ENCODE measurements at places on chromosomes 13 and 19.

GRCh38 chr19:40411958-40412499 lies 1.1 kb downstream of the PRX start:
- no peak for DNase-seq

- no peak for DNase-seq
Measured at GRCh38 chr19:42558450-42559150, 30.3 kb upstream of the CEACAM1 start.

GRCh38 chr13:114141261-114141996 lies 9.0 kb upstream of the RASA3 start:
- no peak for DNase-seq

DNA sequence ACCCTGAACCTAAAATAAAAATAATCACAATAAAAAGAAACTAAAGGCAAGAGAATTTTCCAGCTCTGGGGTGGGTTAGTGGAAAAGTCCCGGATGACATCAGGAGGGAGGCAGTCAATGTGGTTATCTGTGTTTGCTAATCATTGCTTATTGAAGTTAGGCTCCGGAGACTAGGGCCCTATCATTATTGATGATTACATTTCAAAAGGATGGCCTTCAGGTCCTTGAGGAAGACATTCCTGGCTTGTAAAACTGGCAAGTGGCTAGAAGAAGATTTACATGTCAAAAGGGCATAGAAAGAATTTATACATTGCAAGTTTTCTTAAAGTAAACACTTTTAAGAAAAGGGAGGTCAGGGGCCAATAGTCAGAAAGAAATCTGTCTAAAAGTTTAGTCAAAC lies 123.4 kb downstream of the POSTN start:
- no peak for DNase-seq

GRCh38 chr19:11984986-11985385 lies 20.1 kb downstream of the ZNF763 start:
- no peak for DNase-seq

GRCh38 chr19:3333662-3334061 lies 32.7 kb upstream of the NFIC start:
- no peak for DNase-seq

- no peak for DNase-seq
Measured at GRCh38 chr13:95235199-95235756, 66.0 kb downstream of the ABCC4 start.

Data from type B pancreatic cell (in vitro differentiated cells).